ENCODE measurements at places on chromosomes 16 and 17.

DNA sequence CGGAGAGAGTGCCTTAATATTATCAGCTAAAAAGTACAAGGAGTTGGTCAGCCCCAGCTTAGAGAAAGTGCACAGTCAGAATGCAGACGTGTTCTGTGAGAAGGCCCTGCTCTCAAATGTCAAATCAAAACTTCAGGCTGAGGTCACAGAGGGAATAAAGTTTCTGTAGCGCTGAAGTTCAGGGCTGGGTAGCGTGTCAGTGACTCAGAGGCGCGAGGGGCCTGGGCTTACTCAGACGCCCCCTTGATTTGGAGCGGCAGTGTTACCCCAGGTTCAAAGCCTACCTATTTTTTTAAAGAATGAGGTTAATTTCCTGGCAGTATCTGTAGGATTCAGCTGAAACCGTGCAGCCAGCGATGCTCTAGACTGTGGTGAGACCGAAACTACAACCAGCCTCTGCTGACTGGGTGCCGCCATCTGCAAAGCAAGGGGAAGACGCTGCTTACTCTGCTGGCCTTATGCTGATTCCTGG, 4.8 kb downstream of the CIAO3 start:
- DNase-seq, result no peak

DNA sequence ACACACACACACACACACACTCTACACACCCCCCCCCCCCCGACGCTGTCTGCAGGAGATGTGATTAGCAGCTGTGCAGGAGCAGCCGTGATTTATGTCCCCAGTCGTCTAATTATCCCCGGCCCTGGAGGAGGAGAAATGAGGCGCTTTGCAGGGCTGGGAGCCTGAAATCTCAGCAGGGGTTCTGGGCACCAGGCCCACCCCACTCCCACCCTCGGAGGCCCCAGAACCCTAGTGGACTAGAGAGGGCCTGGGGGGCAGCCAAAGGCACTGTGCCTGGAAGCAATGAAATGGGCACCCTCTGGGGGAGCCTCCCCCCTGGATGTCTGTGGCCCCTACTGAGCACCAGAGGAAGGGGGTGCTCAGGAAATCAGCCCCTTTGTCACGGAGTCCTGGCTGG, 134.2 kb upstream of the CIBAR2 start:
- no peak for DNase-seq

DNA sequence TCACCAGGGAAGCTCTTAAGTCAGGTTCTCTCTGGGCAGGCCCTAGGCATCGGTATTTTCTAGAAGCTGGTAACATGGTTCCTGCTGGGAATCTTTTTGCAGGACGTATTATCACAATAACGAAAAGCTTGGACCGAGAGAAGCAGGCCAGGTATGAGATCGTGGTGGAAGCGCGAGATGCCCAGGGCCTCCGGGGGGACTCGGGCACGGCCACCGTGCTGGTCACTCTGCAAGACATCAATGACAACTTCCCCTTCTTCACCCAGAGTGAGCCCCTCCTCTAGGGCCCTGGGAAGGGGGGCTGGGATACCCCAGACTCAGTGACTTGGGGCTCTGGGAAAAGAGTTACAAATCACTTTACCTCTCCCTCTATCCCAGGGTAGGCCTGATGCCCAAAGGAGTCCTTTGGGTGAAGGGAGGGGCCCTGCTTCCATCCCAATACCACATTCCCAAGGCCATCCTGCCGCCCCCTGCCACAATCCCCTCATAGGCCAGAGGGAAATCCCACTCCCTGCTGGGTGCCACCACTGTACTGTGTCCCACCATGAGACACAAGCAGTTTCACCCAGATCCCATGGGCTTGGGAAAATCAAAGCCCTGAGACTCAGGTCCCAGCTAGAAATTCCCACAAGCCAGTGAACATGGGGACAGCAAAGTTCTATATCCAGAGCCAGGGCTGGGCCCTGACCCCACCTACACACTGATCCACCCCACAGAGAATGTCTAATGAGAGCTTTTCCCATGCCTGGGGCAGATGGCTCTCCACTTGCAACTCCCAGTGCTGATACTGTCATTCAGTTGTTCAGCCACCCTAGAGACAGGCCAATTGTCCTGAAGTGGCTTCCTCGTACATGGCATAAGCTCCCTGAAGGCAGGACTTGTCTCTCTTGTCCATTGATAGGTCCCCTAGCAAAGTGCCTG, 23.0 kb downstream of the CDH5 start:
- no peak for DNase-seq

GRCh38 chr17:58822148-58823050, 66.7 kb downstream of the PPM1E start:
- DNase-seq, result no peak

- DNase-seq, result no peak
Measured at GRCh38 chr17:45060382-45060796, 728 bp upstream of the NMT1 start.

GRCh38 chr17:51362811-51363585, 102.7 kb downstream of the UTP18 start:
- DNase-seq, result no peak

GRCh38 chr17:79131701-79132100, 57.1 kb downstream of the ENGASE start:
- DNase-seq, result no peak

DNA sequence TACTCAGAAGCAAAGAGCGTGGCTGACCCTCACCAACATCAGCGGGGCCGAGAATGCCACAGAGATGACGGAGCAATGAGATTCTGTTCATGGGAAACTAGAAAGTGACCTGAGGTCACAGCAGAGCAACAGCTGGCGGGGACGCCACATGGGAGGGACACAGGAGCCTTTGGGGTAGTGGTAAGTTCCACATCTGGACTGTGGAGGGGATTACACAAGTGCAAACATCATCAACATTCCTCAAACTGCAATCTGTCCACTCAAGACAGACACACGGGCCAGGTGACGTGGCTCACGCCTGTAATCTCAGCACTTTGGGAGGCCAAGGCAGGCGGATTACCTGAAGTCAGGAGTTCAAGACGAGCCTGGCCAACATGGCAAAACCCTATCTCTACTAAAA, 11.2 kb downstream of the HAGH start:
- DNase-seq, result no peak

GRCh38 chr16:80045861-80046260, 445.3 kb upstream of the MAF start:
- no peak for DNase-seq

DNA sequence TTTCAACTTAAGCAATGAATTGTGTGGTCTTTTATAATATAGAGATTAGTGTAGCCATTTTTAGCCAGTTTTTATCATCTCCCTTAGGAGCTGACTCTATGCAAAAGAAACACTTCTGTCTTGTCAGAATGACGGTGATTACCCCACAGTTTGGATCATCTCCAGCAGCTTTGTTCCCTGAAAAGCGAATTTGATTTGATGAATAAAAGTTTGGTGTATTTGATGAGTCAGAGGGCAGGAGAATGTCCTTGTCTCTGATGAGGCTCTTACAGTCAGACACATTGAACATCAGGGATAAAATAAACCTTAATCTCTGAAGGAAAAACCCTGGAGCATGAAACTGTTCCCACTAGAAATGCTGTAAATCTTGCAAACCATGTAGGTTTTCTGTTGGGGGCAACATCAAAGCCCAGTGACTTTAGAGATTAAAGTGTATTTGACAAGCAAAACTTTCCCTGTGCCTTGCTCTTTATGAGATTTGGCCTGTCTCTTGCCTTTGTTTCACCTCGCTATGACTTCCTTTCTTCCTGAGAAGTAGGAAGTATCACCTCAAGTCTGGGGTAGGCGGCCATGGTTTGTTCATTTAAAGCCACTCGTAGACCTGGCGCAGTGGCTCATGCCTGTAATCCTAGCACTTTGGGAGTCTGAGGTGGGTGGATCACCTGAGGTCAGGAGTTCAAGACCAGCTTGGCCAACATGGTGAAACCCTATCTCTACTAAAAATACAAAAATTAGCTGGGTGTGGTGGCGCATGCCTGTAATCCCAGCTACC, 209.3 kb downstream of the FTO start:
- no peak for DNase-seq

GRCh38 chr17:1495265-1495989, 2.9 kb upstream of the MYO1C start:
- DNase-seq, result no peak

- peak; percentile 56 for DNase-seq
Measured at GRCh38 chr17:8630802-8631553, 453 bp upstream of the MYH10 start.

- DNase-seq, result no peak
Measured at GRCh38 chr17:63140255-63140654, 174.2 kb downstream of the TANC2 start.

GRCh38 chr17:73539166-73539565, 105.1 kb downstream of the SDK2 start:
- no peak for DNase-seq

DNA sequence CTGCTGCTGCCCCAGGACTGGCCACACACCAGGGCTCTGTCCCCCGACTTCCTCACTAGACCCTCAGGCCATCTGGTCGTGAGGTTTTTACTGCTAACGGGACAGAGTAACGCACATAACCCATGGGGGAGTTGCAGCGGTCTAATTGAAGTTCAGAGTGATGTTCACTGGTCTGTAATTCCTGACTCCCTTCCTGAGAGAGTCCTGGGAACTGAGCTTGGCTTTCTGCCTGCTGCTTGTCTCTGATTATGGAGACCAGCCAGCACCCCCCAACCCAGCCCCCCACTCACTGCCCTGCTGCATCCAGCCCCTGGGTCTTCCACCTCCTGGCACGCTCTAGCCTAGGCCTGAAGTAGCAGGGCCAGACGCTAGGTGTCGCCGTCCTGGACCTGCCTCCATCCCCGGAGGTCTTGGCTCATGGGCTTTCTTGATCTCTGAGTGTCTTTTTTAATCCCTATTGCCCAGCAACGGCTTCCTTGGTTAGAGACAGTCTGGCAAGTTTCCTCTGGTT, 192.9 kb downstream of the CCDC182 start:
- DNase-seq, result no peak
